ENCODE measurements at places on chromosomes 16 and 17. TPM values are rescaled to one million over a fixed set of nuclear protein-coding genes. Genes with fewer than 3 reads are reported as not detected.

GRCh38 chr16:13936596-13937081 lies 16.7 kb downstream of the ERCC4 start:
- H3K4me3 ChIP-seq = no peak overlapping the region
- H3K27me3 ChIP-seq = no peaks in the 10 kb centered on the region
- H3K36me3 ChIP-seq = peaks cover 72% of the 10 kb centered on the region
- no peak for DNase-seq

- peak overlapping the region; percentile 96 for H3K27ac ChIP-seq
- H3K36me3 ChIP-seq = peaks cover 24% of the 10 kb centered on the region
- no peak for DNase-seq
- no peak overlapping the region for H3K4me3 ChIP-seq
- no peaks in the 10 kb centered on the region for H3K27me3 ChIP-seq
Observed at GRCh38 chr17:40450175-40450574, 6.9 kb downstream of the IGFBP4 start.

- DNase-seq = no peak
- H3K27ac ChIP-seq = no peak overlapping the region
- H3K4me3 ChIP-seq = no peak overlapping the region
- no peaks in the 10 kb centered on the region for H3K27me3 ChIP-seq
- H3K4me1 ChIP-seq = no peaks in the 10 kb centered on the region
- H3K36me3 ChIP-seq = peaks cover 40% of the 10 kb centered on the region
Observed at GRCh38 chr16:89120921-89121351, 27.3 kb downstream of the ACSF3 start.

GRCh38 chr17:21298056-21298982 lies 13.8 kb downstream of the MAP2K3 start:
- H3K27ac ChIP-seq = no peak overlapping the region
- peaks cover 32% of the 10 kb centered on the region for H3K36me3 ChIP-seq
- H3K4me3 ChIP-seq = no peak overlapping the region
- H3K27me3 ChIP-seq = no peaks in the 10 kb centered on the region
- no peak for DNase-seq
- peaks cover 37% of the 10 kb centered on the region for H3K4me1 ChIP-seq

DNA sequence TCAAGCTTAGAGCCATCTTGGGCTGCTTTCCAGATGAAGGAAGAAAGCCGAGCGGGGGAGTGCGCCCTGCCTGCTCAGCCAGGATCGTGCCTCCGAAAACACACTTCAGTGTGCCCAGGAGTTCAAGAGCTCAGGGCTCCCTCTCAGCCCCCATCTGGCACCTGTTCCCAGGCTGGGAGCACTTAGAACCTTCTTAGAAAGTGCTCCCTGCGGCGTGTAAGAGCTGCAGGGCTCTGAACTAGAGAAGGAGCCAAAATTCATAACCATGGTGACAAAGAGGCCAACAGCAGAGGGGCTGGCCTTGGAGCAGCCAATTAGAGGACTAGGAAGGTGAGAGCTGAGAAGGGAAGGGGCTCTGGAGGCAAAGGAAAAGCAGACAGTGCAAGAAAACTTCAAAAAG lies 59.0 kb upstream of the TNRC6C start:
- no peak overlapping the region for H3K27ac ChIP-seq
- H3K4me3 ChIP-seq = no peak overlapping the region
- no peaks in the 10 kb centered on the region for H3K27me3 ChIP-seq
- no peaks in the 10 kb centered on the region for H3K36me3 ChIP-seq
- no peaks in the 10 kb centered on the region for H3K4me1 ChIP-seq

DNA sequence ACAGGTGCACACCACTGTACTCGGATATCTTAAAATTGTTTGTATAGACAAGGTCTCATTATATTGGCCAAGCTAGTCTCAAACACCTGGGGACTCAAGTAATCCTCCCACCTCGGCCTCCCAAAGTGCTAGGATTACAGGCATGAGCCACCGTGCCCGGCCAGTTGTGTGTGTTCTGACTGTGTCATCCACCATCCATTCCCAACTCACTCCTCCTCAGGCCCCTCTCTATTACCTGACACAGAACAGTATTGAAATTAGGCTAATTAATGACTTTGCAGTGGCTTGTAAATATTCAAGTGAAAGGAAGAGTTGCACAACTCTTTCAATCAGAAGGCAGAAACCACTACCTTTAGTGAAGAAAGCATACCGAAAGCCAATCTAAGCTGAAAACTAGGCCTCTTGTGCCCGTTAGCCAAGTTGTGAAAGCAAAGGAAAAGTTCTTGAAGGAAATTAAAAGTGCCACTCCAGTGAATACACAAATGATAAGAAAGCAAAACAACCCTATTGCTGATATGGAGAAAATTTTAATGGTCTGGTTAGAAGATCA lies 28.7 kb downstream of the GOSR1 start:
- H3K27ac ChIP-seq = no peak overlapping the region
- no peaks in the 10 kb centered on the region for H3K4me1 ChIP-seq
- H3K36me3 ChIP-seq = peaks cover 63% of the 10 kb centered on the region
- H3K27me3 ChIP-seq = no peaks in the 10 kb centered on the region

DNA sequence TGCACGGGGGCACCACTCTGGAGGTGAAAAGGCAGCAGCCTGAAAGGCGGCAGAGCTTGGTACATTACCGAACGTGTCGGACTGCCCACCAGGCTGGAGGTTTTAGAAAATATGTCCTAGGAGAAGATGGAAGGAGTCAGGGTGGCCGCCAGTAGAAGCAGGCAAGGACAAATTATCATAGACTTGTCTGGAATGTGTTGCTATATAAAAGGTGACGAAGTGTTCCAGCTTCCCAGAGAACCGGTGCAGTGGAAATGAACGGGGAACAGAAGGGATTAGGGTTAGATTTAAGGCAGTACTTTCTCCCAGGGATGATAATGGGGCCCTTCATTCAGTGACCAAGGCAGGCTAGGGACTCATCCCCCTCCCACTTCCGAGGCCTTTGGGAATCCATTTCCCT lies 27.4 kb downstream of the PIPOX start:
- no peak overlapping the region for H3K27ac ChIP-seq
- no peaks in the 10 kb centered on the region for H3K36me3 ChIP-seq
- H3K4me3 ChIP-seq = no peak overlapping the region
- no peak for DNase-seq
- H3K27me3 ChIP-seq = no peaks in the 10 kb centered on the region
- H3K4me1 ChIP-seq = no peaks in the 10 kb centered on the region

DNA sequence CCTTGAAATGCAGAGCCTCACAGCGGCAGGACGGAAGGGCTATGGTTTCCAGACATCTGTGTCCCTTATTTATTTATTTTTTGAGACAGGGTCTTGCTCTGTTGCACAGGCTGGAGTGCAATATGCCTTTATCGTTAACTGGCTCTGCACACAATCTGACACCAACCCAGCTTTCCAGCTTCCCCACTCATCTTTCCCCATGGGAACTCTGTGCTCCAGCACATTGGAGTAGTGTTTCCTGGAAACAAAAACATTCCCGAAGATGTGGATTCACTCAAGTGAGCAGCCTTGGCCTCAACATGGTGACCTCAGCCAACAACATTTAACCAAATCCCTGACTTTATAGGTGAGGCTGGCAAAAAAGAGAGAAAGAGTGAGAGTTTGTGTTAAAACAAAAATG lies 307.1 kb downstream of the TMEM114 start:
- H3K27ac ChIP-seq = no peak overlapping the region
- no peaks in the 10 kb centered on the region for H3K27me3 ChIP-seq
- DNase-seq = no peak
- H3K4me1 ChIP-seq = no peaks in the 10 kb centered on the region

- no peak overlapping the region for H3K27ac ChIP-seq
- H3K36me3 ChIP-seq = no peaks in the 10 kb centered on the region
- DNase-seq = no peak
- H3K27me3 ChIP-seq = no peaks in the 10 kb centered on the region
- H3K4me3 ChIP-seq = no peak overlapping the region
Observed at GRCh38 chr17:73698966-73699365, 54.7 kb upstream of the SDK2 start.

DNA sequence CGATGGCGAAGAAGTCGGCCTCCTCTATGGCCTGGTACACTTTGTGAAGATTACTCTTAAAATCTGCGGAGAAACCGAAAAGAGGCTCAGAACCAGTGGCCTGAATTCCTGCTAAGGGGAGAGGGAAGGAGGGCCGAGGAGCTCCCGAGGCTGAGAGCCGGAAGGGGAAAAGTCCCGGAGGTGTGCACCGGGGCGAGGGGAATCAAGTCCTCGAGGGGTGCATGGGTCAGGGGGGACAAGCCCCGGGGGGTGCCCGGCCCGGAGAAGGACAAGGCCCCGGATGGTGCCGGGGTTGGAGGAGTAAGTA lies 495 bp downstream of the PARN start:
- no peaks in the 10 kb centered on the region for H3K27me3 ChIP-seq
- peaks cover 20% of the 10 kb centered on the region for H3K36me3 ChIP-seq
- peaks cover 36% of the 10 kb centered on the region for H3K4me1 ChIP-seq
- H3K4me3 ChIP-seq = peak overlapping the region; percentile 95
- no peak for DNase-seq
- peak overlapping the region; percentile 91 for H3K27ac ChIP-seq

GRCh38 chr17:6346156-6346786 lies 88.7 kb downstream of the AIPL1 start:
- no peak for DNase-seq
- H3K36me3 ChIP-seq = no peaks in the 10 kb centered on the region
- H3K4me3 ChIP-seq = no peak overlapping the region
- H3K4me1 ChIP-seq = no peaks in the 10 kb centered on the region
- no peaks in the 10 kb centered on the region for H3K27me3 ChIP-seq

GNAO1 gene
- 8.2 TPM for polyA plus RNA-seq
